ENCODE measurements at places on chromosomes 6 and 20. TPM values are rescaled to one million over a fixed set of nuclear protein-coding genes. Genes with fewer than 3 reads are reported as not detected.

GRCh38 chr6:125509477-125509876 lies 207.7 kb upstream of the HDDC2 start:
- no peak for DNase-seq

DNA sequence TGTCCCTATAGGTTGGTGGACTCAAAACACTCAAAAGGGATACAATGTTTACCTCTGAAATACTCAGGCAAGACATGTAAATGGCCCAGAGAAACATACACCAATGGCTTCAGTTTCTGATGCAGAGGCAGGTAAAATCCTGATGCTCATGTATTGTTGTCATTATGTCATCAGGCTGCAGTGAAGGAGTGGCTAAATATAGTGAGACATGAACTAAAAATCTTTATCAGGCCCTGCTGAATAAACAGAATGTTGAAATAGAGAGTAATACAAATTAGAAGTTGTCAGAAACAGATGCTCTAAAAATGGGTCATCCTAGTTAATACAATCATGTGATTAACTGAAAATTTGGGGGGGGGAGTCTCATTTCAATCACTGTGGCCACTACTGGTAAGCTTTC lies 20.4 kb downstream of the PTPRK start:
- no peak for DNase-seq

- no peak for DNase-seq
These were observed 12.2 kb downstream of the SNAP91 start for GRCh38 chr6:83696674-83697073.

The GLP1R gene
- not detected for total RNA-seq

The CLVS2 gene
- not detected for total RNA-seq

Data from G401 (cell line).